ENCODE measurements at places on chromosomes 1 and 21.
A peak's percentile ranks its signal among the peaks of the same experiment; 100 is the strongest.

DNA sequence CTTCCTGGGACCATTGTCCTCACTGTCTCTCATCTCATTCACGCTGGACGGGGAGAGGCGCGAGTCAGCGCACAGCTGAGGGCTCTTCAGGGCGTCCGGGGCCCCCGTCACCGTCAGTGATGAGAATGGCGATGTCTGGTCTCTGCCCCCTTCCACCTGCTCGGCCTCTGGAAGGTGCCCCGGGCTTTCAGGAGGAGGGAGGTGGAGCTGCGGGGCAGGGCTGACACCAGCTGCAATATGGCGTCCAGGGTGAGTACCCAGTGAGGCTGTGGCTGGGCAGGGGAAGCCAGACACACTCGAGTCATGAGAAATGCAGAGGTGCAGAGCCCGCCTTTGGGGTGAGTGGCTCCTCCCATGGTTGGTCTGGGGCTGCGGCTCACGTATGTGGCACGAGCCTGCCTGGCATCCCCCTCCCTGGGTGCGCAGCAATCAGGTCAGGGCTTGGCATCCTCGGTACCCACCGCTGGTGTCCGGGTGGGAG lies 15.1 kb downstream of the MORN1 start:
- no peak for DNase-seq

DNA sequence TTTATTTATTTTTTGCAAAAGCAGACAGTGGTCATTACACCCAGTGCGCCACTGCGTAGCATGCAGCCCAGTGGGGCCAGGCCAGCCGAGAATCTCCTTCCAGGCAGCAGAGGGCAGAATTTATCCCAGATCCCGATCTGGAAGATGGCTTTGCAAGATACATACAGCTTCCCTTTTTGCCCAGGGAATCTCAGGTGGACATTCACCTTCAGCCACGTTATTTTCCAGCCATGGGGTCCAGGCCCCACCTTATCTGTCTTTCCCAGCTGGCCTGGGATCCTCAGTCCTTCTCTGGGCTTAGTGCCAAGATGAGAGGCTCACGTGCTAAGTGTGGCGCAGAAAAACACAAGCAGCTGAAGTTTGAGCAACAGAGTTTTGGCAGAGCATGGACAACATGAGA lies 123.6 kb downstream of the AJAP1 start:
- peak; percentile 19 for DNase-seq

- no peak for DNase-seq
Observed at GRCh38 chr1:35640380-35641232, 720 bp downstream of the PSMB2 start.

GRCh38 chr1:39204441-39205081 lies at the start of gene MACF1:
Gene MACF1, plus strand, starts transcription at chr1:39204695. Its CDS starts 328 bp downstream, at chr1:39205023.
- no peak for DNase-seq

GRCh38 chr1:8142955-8143629 lies 117.0 kb upstream of the ERRFI1 start:
- no peak for DNase-seq

Measured in NCI-H1930 (cell line).